GM23338 (cell line): ENCODE measurements at places on chromosomes 4 and X.

DNA sequence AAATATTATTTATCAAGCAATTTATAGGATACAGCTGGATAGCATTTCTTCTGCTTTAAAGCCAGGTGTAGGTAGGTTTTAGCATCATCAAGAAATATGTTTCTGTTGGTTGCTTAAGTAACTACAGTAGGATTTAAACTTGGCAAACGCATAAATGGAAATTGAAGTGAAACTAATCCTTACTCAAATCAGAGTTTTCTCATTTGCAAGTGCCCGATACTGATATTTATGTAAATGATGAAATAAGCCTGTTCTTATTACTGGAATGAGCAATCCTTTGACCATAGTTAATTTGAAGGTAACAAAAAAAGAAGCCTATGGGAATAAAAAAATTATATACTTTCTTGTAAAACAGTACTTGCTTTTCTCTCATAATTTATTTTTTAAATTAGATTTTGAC is 23.2 kb upstream of the PIGA start:
- DNase-seq: no peak

GRCh38 chr4:151537687-151538086 is 128.7 kb downstream of the FHIP1A start:
- no peak for DNase-seq

DNA sequence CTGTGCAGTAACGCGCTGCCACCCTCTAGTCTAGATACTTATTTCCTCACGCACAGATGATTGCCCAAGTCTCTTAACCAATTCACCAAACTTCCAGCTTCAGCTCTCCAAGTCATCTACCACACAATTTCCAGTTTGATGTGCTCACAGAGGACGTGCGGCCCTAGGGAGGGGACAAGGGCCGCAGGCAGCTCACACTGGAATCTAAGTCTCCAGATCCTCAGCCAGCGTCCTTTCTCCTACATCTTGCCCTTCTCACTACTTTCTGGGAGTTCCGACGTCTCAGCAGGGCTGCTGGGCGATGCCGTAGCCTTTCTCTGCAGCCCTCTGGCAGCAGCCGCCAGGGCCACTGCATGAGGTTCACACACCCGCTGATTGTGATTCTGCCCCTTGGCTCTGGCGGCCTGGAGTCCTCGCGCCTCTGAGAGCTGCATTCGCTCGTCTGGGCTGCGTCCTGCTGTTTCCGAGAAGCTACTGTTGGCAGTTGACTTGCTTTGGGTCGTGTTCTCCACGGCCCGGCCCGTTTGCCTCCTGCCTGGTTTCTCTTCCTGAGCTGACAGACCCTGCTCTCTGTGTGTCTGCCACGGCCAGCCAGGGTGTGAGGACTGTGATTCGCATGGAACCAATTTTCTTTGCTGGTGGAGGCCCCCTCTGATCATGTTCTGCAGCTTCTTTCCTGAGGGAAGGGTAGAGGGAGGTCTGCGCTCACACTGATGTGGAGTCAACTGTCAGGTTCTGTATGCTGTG is 14.1 kb upstream of the TMEM131L start:
- peak; percentile 82 for DNase-seq

DNA sequence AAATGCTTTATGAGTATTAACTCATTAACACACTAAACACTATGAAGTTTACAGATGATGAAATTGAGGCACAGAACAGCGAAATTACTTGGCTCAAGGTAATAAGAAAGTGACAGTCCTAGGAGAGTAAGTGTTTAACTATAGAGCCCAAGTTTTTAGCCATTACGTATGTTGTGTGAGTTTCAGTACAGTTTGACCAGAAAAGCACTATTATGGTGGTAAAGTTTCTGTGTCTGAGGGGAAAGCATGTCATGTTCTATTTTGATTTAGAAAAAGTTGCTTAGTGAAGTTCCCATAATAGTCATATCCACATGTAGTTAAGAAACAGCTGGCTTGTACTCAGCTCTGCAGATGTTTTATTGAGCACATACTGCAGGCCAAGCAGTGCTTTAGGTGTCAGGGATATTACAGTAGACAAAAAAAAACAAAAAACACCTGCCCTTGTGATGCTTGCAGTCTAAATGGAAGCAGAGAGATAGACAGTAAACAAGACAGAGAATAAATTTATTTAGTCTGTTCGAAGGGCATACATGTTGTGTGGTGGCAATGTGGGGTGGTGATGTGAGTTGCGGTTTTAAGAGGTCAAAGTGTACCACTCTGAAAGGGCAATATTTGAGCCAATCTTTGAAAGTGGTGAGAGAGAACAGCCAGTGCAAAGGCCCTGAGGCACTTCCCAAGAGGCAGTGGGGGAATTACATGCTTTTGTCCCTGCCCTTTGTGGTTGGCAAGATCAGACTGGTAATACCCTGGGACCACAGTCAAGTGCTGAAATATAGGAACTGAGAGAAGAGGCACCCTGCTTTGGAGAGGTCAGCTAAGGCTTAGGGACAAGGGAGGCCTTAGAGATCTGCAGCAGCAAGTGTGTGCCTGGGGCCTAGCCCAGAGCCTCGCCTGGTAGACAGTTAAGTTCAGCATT is 6.2 kb downstream of the TMEM131L start:
- DNase-seq: no peak

GRCh38 chrX:153507484-153508178 is 9.8 kb upstream of the ATP2B3 start:
- DNase-seq: peak; percentile 78

DNA sequence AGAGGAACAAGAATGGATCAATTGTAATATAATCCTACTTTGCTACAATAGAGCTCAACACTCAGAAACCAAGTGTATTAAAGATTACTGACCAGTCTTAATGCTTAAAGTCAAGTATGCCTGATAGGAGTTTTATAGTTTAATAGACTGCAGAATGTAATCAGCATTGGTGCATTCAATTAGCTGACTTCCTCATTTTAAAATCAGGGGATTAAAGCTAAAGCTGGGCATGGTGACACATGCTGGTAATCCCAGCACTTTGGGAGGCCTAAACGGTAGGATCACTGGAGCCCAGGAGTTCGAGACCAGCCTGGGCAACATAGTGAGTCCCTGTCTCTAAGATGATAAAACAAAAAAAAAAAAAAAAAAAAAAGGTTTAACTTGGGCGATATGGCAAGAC is 10.8 kb downstream of the HNRNPDL start:
- no peak for DNase-seq

DNA sequence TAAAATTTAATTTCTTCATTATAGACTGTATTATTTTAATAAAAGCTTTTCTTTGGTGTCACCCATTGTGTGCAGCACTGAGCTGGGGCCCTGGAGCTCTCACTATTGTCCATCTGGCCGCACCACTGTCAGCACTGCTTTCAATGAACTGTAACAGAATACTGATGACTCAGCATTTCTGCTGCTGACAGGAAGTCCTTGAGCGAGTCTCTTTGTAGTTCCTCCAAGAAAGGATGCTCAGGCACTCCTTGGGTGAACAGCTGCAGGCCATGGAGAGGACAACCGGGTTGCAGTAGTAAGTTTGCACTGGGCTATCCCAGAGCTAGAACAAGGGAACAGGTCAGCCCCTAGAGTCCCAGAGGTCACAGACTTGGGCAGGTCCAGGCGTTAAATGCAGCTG is 81.6 kb downstream of the SORBS2 start:
- peak; percentile 55 for DNase-seq
